Foreskin fibroblast (primary cell): ENCODE measurements at places on chromosomes 2 and 18.
A peak's percentile ranks its signal among the peaks of the same experiment; 100 is the strongest.

DNA sequence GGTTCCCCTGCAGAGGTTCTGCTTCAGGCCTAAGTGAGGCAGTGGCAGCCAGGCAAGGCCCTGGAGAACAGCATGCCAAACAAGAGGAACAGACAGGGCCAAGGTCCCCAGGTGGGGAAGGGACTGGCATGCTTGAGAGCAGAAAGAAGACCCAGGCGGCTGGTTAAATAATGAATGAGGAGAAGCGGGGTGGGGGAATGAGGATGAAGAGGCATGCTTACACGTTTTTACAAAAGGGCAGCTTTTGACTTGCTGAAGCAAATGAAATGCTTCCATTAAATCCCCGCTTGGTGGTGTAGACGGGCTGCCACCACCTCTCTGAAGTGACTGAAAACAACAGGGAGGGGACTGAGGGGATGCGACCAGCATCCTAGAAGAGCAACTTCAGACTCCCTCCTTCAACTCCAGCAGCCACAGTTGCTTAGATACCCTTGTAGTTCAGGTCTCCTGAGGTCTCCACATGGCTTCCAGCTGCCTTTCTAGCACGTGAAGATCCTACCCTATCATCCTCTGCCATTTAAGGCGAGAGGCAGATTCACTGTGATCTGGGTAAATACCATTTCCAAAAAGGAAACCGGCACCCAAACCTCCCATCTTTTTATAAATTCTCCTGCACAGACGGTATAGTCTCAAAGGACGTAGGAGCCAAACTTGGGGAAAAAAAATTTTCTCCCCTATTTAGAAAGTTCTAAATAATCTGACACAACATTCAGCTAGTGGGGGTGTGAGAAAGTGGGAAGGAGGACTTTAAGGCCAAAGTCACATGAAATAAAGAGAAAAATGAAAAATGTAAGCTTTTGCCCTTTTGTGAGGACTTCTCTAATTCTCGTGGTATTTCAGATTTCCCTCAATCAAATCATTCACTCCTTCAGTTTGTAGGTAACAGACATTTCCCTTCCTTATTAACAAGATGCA is 65.6 kb downstream of the CACNB4 start:
- DNase-seq, result no peak

GRCh38 chr2:218992703-218993344 is 398 bp downstream of the CRYBA2 start:
- DNase-seq, result peak; percentile 24

- DNase-seq, result peak; percentile 86
These were observed 91.8 kb downstream of the NEDD4L start for GRCh38 chr18:58135701-58136331.

GRCh38 chr2:11750917-11751316 is 4.5 kb downstream of the LPIN1 start:
- no peak for DNase-seq

GRCh38 chr18:42078711-42079110 is 123.7 kb downstream of the PIK3C3 start:
- peak; percentile 11 for DNase-seq
